ENCODE measurements at places on chromosomes 1 and 21. TPM values are rescaled to one million over a fixed set of nuclear protein-coding genes. Genes with fewer than 3 reads are reported as not detected.

The NPPB gene
- total RNA-seq, result not detected

The L1TD1 gene
- total RNA-seq, result 3.4 TPM

The CFHR4 gene
- total RNA-seq, result not detected

The CD1C gene
- not detected for total RNA-seq

The PATJ gene
- 19.6 TPM for total RNA-seq

The MSH4 gene
- not detected for total RNA-seq

The MMEL1 gene
- not detected for total RNA-seq

The UBE2U gene
- not detected for total RNA-seq

The MATN1 gene
- total RNA-seq, result not detected

The RHBDL2 gene
- total RNA-seq, result 8.7 TPM

The TSACC gene
- 0.86 TPM for total RNA-seq

The ATP1A4 gene
- total RNA-seq, result not detected

The SETD4 gene
- total RNA-seq, result 13.3 TPM

The GFI1 gene
- not detected for total RNA-seq

The C4BPB gene
- not detected for total RNA-seq

The SZRD1 gene
- 68.5 TPM for total RNA-seq

The ZC3H11A gene
- total RNA-seq, result 43.4 TPM

The ESRRG gene
- total RNA-seq, result 0.04 TPM

The B4GALT2 gene
- total RNA-seq, result 155 TPM

The LCE3B gene
- not detected for total RNA-seq

The NECTIN4 gene
- total RNA-seq, result 0.23 TPM

The GNPAT gene
- total RNA-seq, result 49.0 TPM

The LDLRAD2 gene
- not detected for total RNA-seq

The PADI3 gene
- total RNA-seq, result 9.7 TPM

The GNB1 gene
- total RNA-seq, result 125 TPM

The FAM72D gene
- 3.1 TPM for total RNA-seq

The AMY2B gene
- 0.34 TPM for total RNA-seq

The ANKRD65 gene
- 5.8 TPM for total RNA-seq

The RAB25 gene
- 66.7 TPM for total RNA-seq

The C1orf185 gene
- not detected for total RNA-seq

The TRAPPC10 gene
- total RNA-seq, result 12.7 TPM

The KIF26B gene
- total RNA-seq, result 0.95 TPM

The FCRL1 gene
- not detected for total RNA-seq

The KRTAP11-1 gene
- not detected for total RNA-seq

The AGT gene
- total RNA-seq, result not detected

The NGF gene
- not detected for total RNA-seq

The CD52 gene
- total RNA-seq, result 0.55 TPM

The KCNE2 gene
- total RNA-seq, result not detected

The TFF2 gene
- total RNA-seq, result not detected

The PGBD2 gene
- 3.4 TPM for total RNA-seq

The HSD11B1 gene
- 0.34 TPM for total RNA-seq

The EPHA10 gene
- total RNA-seq, result not detected

The HJV gene
- not detected for total RNA-seq

The NBPF6 gene
- not detected for total RNA-seq

The PARS2 gene
- 4.3 TPM for total RNA-seq

The BTF3L4 gene
- 60.2 TPM for total RNA-seq

The OR10J1 gene
- total RNA-seq, result not detected

The KAZN gene
- total RNA-seq, result 6.8 TPM

The GSTM5 gene
- total RNA-seq, result not detected

The GCSAML gene
- total RNA-seq, result not detected
